Cortex of kidney (tissue), 1 donor: ENCODE measurements at places on chromosomes 6 and 20.

DNA sequence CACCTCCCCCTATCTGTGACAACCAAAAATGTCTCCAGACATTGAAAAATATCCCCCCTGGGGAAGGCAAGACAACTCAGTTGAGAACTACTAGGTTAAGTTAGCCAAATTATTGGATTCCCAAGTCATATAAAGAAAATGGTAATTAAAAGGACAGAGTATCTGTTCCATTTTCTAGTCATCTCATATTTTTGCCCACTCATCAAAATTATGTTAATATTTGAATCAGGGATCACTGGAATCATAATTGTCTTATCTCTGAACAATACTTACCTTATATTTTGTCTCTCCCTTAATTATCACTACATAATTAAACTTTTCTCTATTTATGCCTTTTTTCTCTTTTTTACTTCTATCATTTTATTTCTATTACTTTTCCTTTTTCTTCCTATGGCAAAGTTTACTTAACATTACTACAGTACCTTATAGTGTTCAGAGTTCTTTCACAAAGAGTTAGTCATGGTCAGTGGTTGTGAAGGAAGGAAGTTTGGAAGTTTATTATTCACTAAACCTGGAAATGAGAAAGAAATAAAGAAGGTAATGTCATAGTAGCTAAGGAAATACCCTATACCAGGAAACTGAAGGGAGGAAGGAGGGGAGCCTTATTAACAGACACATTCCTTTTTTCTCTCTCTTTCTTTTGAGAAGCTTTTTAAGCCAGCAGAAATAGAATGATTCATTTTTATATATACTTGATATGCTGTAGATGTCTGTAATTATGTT, 332.9 kb downstream of the COL12A1 start:
- no peak for DNase-seq

- no peak for DNase-seq
These were observed 243.3 kb downstream of the NRN1 start for GRCh38 chr6:5763407-5763806.

GRCh38 chr20:33908336-33908735, 85.4 kb upstream of the RALY start:
- no peak for DNase-seq

- DNase-seq = no peak
These were observed 445.0 kb downstream of the CDH26 start for GRCh38 chr20:60403105-60403741.

DNA sequence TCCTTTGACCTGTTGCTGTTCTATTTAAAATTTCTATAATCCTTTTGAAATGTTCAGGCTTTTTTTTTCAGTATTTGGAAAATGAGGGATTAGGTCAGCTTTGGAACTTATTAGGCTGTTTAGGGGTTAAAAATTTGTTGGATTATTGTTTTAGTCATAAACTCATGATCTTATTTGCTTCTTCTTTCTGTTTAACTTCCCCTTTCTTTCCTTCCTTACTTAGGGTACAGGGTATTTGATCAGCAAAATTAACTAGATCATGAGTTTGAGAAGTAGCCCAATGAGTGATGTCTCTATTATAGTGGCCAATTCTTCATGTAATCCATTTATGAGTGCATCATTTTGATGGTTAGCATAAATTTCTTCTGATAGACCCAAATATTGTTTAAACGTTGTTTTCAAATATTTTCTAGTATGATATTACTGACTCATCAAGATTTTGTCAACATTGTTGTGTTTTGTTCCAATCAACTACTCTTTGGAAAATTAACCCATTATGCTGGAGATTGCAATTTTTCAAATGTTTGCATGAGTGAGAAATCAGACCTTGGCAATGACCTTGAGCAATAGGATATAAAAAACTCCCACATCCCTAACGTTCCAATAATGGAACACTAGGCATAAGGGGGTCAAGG, 94.4 kb downstream of the OTOR start:
- no peak for DNase-seq

GRCh38 chr6:129661536-129662405, 48.2 kb downstream of the ARHGAP18 start:
- DNase-seq = no peak

DNA sequence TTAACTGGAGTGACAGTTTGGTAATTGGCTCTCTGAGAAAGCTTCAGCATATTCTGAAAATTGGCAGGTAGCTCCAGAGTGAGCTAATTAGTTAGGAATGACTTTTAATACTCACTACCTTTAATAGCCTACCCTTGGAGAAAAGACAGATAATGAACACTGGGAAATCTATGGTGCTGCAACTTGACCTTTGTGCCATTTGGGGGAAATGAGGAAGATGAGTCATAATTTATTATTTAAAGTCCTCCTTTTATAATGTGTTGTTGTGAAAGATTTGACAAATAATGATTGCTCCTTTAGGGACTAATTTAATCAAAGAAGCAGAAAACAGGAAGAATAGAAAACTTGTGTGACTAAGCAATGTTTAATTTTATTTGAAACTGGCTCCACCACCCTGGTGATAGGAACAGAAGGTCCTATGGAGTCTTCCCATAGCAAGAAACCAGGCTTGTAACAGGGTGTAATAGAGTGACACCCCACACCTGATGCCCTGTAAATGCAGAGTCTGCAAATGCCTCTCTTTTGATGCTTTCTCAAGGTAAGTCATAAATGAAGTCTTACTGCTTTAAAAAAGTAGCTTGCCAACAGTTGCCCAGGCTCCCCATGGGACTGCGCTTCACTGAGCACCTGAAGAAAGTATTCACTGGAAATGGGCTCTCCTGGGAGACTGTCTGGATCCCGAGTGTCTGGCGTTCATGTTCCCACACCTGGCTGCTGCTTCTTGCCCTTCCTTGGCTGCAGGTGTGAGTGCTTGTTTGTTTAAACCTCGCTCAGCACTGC, 134.4 kb downstream of the LRRC1 start:
- DNase-seq = no peak

GRCh38 chr20:49866051-49866450, 49.3 kb downstream of the SPATA2 start:
- DNase-seq = no peak

DNA sequence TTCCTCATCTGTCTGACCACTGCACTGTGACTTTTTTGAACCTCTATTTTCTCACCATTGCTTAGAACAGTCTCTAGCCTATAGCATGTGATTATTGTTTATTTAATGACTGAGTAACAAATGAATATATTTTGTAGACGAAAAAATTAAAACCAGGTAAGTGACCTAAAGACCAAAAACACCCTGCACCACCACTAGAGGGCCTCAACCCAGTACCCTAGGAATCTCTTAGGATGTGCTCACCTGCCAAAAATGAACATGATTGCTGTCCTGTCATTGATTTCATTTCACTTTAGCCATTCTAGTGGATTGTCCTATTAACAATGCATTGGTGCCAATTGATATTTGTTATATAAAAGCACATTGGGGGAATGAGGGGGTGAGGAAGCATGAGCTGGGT, 199.1 kb downstream of the COL9A1 start:
- no peak for DNase-seq
